ENCODE measurements at places on chromosomes 5 and 9. TPM values are rescaled to one million over a fixed set of nuclear protein-coding genes. Genes with fewer than 3 reads are reported as not detected.

The FOXD4L3 gene
- total RNA-seq = not detected

The RNF44 gene
- 26.8 TPM for total RNA-seq

The SQSTM1 gene
- 307 TPM for total RNA-seq

The CDHR2 gene
- total RNA-seq = 0.40 TPM

The GADD45G gene
- 37.5 TPM for total RNA-seq

The SMC5 gene
- total RNA-seq = 18.2 TPM

The NR6A1 gene
- total RNA-seq = 0.85 TPM

The PCDHGA5 gene
- total RNA-seq = 4.7 TPM

The LECT2 gene
- total RNA-seq = not detected

The NTNG2 gene
- total RNA-seq = 14.6 TPM

The GRK6 gene
- 16.9 TPM for total RNA-seq

The ANKRD20A1 gene
- total RNA-seq = 16.5 TPM

The PBX3 gene
- 97.5 TPM for total RNA-seq

The DMRT3 gene
- total RNA-seq = not detected

The SGCD gene
- total RNA-seq = 92.4 TPM

The F2RL1 gene
- 1.4 TPM for total RNA-seq

The GTF3C4 gene
- total RNA-seq = 9.2 TPM

The MEGF10 gene
- total RNA-seq = 2.7 TPM

The CCT5 gene
- total RNA-seq = 103 TPM

The RAI14 gene
- 11.8 TPM for total RNA-seq

The FAM221B gene
- not detected for total RNA-seq

The CCNJL gene
- total RNA-seq = 6.6 TPM

The ADAMTSL2 gene
- total RNA-seq = 30.3 TPM

The CBY3 gene
- not detected for total RNA-seq

The IRGM gene
- total RNA-seq = not detected
